T-helper 1 cell treated with Interleukin-12 subunit alpha and Interleukin-12 subunit beta and Interleukin-4 antibody, amounts not matched to agents 30 ng/mL and 1 ng/mL, for 36 hours (primary cell): ENCODE measurements at places on chromosomes 12 and 14. TPM values are rescaled to one million over a fixed set of nuclear protein-coding genes. Genes with fewer than 3 reads are reported as not detected.

Gene HOXC4
- total RNA-seq, result 0.42 TPM in 1 of 2 replicates, not detected in the other

Gene FBLN5
- total RNA-seq, result 1.5 and 1.9 TPM in 2 replicates

Gene MYL2
- total RNA-seq, result not detected in 2 replicates

Gene PPHLN1
- total RNA-seq, result 83.8 and 83.9 TPM in 2 replicates

Gene POTEM
- not detected in 2 replicates for total RNA-seq

Gene CATSPERB
- 13.3 and 14.9 TPM in 2 replicates for total RNA-seq

Gene NKX2-8
- not detected in 2 replicates for total RNA-seq

Gene ETFBKMT
- 0.29 and 0.83 TPM in 2 replicates for total RNA-seq

Gene PHETA1
- total RNA-seq, result 1.1 and 2.3 TPM in 2 replicates

Gene SELPLG
- 239 and 251 TPM in 2 replicates for total RNA-seq

Gene EXOC3L4
- total RNA-seq, result not detected in 2 replicates

Gene PLEKHG7
- total RNA-seq, result not detected in 2 replicates

Gene PA2G4
- total RNA-seq, result 254 and 261 TPM in 2 replicates

Gene BMP4
- total RNA-seq, result not detected in 2 replicates

Gene CACNA2D4
- total RNA-seq, result 15.1 and 15.4 TPM in 2 replicates

Gene KRT77
- not detected in 2 replicates for total RNA-seq

Gene DEGS2
- total RNA-seq, result not detected in 2 replicates
